ENCODE measurements at places on chromosomes 6 and 20.

DNA sequence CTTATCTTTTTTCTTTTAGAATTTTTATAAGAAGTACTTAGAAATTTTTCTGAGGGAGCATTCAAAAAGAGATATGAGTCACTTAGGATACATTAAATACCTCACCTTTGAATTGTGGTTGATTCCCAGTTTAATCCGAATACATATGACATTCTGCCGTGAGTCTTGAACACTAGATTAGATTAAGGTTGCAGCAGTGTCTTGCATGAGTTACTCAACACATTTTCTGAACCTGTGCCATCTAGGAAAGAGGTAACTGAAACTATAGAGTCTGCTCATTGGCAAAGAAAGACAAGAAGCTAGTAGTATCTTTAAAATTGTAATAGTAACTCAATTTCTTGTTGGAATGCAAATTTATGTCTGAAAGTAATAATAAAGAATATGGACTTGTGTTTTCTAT lies 14.9 kb downstream of the PEX3 start:
- no peak for DNase-seq

DNA sequence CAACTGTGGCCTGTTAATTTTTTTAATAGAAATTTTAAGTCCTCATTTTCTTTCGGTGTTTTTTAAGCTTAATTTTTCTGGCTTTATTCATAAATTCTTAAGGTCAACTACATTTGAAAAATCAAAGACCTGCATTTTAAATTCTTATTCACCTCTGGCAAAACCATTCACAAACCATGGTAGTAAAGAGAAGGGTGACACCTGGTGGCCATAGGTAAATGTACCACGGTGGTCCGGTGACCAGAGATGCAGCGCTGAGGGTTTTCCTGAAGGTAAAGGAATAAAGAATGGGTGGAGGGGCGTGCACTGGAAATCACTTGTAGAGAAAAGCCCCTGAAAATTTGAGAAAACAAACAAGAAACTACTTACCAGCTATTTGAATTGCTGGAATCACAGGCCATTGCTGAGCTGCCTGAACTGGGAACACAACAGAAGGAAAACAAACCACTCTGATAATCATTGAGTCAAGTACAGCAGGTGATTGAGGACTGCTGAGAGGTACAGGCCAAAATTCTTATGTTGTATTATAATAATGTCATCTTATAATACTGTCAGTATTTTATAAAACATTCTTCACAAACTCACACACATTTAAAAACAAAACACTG lies 10.1 kb downstream of the HFE start:
- no peak for DNase-seq

DNA sequence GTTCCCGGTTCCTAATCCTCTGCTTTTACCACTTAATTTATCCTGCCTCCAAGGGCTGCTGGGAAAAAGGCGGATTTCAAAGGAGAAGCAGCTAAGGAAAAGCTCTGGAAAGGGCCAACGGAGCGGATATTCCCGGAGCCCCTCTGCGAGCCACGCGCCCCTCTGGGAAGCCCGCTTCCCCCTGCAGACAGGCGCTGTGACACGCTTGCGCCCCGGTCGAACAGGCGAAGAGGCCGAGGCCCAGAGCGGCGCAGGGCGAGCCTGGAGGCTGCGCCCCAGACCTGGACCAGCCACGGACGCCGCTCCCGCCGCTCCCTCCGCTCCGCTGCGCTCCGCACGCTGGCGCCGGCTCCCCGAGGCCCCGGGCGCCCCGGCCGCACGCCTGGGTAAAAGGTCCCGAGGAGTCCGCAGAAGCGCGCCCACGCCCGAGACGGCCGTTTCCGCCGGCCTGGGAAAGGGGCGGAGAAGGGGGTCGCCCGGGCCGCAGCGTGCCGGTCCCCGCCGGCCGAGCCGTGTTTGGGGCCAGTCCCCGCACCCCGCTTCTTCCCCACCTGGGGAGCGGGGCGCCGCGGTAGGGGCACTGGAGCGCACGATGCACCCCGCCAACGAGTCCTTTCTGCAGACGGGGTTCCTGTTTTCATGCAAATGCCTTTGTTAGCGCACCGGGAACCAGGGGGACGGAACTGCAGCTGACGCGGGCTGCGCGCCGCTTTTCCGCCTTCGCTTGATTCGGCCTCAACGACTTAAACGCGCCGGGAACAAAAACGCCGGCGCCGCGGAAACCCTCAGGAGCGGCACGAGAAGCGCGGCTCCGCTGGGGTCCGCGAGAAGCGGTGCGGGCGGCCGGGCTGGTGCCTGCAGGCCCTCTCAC lies 91.9 kb upstream of the SIRPA start:
- no peak for DNase-seq

GRCh38 chr6:33906439-33906838 lies 102.6 kb upstream of the MLN start:
- DNase-seq: no peak

DNA sequence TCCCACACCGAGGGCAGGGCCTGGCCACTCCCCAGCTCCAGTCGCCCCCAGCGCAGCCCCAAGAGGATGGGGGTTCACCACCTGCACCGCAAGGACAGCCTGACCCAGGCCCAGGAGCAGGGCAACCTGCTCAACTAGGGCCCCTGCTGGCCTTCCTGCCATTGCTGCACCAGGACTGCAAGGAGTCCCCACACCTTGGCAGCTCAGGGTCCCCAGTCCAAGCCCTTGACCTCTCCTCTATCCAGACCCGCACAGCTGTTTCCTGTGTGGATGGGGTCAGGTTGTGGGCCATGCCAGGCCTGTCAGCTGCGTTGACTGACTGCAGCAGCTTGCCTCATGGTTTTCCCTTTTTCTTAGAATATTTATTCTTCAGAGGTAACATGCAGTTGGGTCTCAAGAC lies 4.4 kb downstream of the LRRC73 start:
- DNase-seq: no peak

- DNase-seq: no peak
These were observed 1097.8 kb downstream of the KIF16B start for GRCh38 chr20:15475483-15475882.

- DNase-seq: no peak
These were observed 717.4 kb upstream of the MANEA start for GRCh38 chr6:94859924-94860323.

- no peak for DNase-seq
These were observed 20.4 kb downstream of the PTPRK start for GRCh38 chr6:128500014-128500413.

GRCh38 chr20:20173254-20173653 lies 120.9 kb downstream of the CFAP61 start:
- no peak for DNase-seq

- DNase-seq: no peak
These were observed 54.0 kb upstream of the PLN start for GRCh38 chr6:118494091-118494490.

DNA sequence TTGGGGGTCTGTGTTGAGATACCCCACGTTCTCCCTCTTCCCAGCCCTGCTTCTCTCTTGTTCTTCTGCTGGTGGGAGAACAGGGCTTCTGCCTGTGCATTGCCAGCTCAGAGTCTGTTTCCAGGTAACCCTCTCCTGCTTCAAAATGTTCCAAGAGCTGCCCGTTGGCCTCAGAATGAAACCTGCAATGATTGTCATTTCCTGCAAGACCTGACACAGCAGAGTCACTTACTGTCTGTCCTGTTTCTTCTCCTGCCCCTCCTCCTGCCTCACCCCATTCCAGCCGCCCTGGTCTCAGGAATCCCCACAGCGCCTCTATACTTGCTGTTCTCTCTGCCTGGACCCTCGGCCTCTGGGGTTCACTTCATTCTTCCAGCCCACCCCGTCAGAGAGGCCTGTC lies 81.4 kb upstream of the ARID1B start:
- no peak for DNase-seq

- no peak for DNase-seq
These were observed 50.1 kb downstream of the CYP24A1 start for GRCh38 chr20:54123587-54124180.

- DNase-seq: no peak
These were observed 181.1 kb downstream of the ERMARD start for GRCh38 chr6:169932491-169932890.

DNA sequence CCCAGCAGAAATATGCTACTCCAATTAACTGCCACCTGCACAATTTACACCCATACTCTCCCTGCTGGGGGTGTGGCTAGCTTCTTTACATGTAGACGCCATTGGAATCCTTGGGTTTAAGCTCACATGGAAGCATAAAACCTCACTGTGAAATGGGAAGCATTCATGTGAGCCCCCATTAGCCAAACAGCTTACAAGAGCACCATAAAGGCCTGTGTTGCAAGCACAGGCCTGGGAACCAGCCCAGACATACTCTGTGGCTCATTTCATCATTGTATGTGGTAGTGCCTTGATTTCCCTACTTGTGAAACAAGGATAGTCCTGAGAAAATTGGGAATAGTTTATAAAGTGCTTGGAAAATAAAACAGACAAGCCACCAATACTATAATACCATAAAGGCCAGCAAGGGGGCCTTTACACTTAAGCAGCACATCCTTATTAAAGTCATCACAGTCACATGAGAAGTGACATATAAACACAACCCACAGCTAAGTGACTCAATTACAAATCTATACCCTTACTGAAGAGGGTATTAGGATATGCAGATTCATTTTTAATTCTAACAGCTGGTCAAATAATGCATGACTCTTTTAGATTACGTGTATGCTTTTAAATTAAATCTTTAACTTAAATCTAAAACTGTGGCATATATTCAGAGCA lies 6.8 kb downstream of the ADNP start:
- no peak for DNase-seq

DNA sequence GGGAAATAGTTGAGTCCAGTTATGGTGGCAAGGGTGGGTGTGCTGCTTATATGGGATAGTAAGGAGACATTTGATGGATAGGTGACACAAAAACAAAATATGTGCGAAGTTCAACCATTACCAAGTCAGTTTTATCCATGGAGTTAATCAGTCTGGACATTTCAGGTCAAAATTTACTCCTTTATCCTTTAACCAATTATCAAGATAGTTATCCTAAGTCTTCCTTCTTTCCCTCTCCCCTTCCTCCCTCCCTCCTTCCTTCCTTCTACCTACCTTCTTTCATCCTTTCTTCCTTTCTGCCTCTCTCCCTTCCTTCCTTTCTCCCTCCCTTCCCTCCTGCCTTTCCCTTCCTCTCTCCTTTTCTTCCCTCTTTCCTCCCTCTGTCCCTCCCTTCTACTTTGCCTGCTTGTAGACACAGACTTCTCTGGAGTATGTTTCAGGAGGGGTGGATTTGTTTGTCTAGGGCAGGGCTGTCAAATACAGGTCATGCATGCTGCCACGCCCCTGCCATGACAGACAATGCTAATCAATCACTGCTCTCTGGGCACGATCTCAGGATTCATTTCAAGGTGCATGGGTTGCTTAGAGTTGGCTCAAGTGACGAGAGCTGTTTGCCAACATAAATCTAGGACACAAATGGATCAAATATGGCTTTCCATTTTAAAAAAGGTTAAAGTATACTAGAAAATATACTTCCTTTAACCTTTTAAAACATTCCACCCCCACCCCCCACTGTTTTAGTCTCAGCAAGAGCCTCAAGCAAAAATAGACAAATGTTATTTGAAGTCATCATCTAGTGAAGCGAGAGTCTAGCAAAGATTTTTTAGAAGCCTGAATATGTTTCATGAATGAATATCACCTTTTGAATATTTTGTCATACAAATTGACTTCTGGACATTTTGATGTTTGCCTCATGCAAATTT lies 281.6 kb upstream of the CITED2 start:
- no peak for DNase-seq

GRCh38 chr20:57716901-57717300 lies 7.1 kb upstream of the PMEPA1 start:
- DNase-seq: no peak

DNA sequence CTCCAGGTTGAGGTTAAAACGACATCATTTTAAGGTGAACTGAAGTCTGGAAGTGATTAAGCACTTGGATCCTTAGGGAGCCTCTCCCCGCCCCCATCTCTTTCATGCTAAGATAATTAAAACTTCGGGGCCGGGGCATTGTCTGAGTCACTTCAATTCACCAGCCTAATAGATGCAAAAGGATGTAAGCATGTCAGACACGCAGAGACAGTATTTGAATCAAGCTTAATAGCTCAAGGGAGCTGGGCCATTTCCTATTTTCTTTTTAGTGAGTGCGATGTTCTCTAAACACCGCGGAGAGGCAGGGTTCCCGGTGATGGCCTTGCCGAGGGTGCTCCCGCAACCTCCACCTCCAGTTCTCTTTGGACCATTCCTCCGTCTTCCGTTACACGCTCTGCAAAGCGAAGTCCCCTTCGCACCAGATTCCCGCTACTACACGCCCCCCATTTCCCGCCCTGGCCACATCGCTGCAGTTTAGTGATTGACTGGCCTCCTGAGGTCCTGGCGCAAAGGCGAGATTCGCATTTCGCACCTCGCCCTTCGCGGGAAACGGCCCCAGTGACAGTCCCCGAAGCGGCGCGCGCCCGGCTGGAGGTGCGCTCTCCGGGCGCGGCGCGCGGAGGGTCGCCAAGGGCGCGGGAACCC lies 516 bp upstream of the IRF4 start:
- no peak for DNase-seq

DNA sequence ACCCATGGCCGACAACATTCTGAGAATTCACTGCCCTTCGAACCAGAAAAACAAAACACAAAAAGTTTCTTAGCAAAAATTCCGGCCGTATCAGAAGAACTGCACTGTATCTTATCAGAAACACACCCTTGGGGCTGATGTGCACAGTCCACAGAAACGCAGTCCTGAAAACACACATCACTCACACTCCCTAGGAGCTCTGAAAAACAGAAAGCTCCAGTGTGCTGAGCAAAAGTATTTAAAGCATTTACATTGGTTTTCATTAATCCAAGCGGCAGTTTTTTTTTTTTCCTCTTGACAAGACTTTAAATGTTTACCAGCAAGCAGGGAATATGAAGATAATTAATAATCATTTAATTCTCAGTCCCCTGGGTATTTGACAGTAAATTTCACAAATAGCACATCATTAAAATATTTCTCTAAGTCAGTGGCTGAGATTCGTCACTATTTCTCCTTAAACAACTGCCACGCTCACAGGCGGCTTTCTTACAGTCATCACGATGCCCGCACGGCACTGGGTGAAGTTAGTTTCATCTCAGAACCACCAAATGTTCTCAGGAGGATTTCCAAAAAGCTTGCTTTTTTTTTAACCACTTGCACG lies 13.3 kb downstream of the NFATC2 start:
- no peak for DNase-seq

DNA sequence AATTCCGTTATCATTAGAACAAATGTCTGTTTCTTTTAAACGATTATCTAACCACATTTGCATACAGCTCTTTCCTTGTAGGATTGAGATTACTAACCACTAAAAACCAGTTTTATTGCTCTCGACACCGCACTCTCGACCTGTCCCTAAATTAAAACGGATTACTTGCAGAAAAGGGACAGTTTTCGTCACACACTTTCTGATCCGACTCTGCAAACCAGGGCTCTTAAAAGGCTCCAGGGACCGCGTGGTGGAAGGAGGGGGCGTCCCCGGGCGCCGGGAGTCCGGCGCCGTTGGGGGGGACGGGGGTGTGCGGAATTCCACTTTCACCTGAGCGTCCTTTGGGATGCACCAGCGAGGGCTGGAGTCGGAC lies 731 bp downstream of the MAK start:
- DNase-seq: no peak

DNA sequence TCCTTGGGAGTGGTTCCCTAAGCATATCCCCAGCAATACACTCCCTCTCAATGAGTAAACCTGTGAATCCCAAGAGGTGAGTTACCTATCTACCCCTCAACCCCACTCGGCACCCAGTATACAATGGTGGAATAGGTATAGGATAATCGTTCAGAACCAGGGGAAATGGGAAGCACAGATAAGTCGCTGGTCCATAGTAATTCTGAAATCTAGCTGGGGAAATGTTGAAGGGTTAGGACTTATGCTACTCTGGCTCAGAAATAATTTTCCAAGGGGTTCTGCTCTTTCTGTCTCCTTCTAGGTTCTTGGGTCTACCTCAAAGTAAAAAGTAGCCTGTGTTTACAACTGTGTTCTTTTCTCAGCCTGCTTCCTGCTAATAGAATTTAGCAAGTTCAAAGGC lies 62.3 kb upstream of the NNAT start:
- no peak for DNase-seq
